SW 1271 (cell line): ENCODE measurements at places on chromosomes 13 and 19.

DNA sequence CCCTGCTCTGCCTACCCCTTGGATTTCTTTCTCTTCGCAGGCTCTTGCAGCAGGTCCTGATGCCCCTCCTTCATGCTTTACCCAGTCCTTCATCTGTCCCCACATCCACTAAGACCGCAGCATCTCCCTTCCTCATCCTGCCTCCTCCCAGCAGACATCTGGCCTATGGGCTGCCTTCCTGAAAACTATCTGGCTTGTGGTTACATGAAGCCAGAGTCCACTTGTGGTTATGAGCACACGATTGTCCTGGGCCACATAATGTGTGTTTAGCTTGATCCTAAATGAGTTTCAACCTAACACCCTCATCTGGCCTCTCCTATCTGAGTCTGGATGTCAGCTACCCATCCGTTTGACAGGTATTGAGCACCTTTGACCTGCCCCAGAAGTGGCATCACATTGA is 5.5 kb upstream of the ZNF175 start:
- DNase-seq, result no peak

DNA sequence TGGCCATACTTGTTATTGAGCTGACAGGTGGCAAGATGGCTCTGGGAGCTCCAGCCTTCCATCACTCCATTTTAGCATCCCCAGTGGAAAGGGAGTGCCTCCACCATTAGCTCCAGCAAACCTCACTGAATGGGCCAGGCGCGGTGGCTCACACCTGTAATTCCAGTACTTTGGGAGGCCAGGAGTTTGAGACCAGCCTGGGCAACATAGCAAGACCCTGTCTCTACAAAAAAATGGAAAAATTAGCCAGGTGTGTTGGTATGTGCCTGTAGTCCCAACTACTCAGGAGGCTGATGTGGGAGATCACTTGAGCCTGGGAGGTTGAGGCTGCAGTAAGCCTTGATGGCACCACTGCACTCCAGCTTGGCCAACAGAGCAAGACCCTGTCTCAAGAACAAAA is 86.2 kb downstream of the MAP4K1 start:
- no peak for DNase-seq

- DNase-seq, result no peak
These were observed 10.2 kb downstream of the MKNK2 start for GRCh38 chr19:2040647-2041432.

DNA sequence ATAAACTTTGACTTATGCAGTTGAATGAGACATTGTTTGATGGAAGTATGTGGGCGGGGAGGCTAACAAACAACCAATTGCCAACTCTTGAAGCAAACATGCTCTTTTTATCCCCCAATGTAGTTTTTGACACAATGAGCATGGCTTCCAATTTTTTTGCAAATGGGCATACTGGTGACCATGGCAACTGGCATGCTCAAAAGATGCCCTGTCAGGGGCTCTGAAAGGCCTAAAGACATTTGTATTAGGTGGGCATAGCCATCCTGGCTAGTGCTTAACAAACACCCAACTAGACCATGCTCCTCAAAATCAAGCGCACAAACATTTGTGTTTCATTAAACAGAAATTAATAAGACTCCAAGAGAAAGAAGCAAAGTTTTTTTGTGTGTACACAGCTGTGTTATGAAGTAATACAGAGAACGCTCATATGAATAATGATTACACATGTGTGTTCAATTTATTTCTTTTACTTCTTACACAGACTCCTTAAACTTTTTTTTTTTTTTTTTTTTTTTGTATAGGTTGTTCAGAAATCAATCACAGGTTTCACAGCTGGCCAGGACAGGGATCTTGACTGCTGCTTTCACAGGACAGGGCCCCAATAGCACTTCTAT is 95.6 kb downstream of the DLEU7 start:
- DNase-seq, result no peak

DNA sequence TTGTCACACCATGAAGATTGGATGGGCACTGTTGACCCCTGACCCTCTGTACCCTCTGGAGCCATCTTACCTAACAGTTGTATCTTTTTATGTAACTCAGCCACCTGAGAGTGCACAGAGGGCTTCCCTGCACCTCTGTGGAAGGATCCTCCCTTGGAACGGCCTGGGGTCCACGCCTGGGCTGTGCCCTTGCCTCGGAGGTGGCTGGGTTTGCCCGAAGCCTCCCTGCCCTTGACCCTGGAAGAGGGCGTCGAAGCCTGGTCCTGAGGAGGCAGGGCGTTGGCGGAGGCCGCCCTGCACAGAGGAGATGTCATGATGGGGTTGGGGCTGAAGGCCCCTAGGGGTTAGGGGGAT is 241 bp downstream of the ODAD3 start:
- no peak for DNase-seq

DNA sequence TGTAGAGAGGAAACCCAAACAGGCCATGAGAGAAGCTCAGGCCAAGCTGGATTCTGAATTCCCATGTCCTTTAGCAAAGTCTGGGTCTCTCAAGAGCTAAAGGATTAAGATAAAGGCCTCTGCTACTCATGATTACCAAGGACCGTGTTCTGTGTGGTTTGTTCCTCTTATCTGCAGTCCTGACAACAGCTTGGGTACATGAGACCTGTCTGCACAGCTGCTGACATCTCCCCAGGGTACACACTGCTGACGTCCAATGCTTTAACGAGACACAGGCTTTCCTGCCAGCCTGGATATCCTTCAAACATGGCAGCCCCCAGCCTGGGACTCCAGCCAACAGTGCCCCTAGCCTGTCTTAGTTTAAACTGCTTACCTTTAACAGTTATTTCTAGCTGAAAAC is 211.0 kb downstream of the SLC7A1 start:
- no peak for DNase-seq

GRCh38 chr13:46716821-46717220 is 80.1 kb downstream of the ESD start:
- DNase-seq, result no peak

DNA sequence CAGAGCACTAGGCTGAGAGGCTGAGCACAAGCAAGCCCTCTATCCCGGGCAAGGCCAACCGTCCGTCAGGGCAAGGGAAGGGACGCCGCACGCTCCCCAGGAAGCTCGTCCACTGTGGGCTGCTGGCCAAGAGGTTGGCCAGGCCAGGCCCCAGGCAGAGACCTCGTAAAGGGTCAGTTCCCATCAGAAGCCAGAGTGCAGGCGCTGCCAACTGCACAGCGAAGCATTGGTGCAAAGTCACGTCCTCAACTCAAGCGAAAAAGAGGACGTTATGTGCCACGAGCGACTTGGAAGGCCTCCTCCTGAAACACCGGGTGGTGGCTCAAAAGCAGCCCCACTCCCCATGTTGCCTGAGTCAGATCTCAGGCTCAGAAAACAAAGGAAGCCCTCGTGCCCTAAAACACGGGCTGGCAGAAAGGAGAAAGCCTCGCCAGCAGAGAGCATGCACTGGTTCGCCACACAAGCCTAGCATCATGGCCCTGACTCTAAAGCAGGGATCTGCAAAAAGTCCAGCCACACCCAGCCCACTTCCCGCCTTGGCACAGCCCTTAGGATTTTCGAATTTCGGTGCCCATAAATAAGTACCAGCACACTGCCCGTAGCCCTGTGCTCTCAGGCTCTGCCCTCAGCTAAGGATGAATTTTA is 4.7 kb downstream of the AKAP8 start:
- no peak for DNase-seq

DNA sequence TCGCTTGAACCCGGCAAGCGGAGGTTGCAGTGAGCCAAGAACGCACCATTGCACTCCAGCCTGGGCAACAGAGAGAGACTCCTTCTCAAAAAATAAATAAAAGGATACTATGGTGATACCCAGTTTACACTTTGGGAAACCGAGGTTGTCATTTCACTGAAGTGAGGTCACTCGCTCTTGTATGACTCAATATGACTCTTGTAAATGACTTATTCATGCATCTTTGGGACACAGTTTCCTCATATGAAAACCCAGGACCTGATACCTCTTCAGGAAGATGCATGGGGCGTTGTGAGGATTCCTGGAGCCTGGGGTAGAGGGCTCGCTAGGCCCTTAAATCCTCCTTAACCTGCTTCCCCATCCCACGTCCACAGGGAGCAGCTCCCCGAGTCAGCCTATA is 4.5 kb downstream of the PSMD8 start:
- DNase-seq, result no peak

- no peak for DNase-seq
These were observed 83.0 kb upstream of the FNDC3A start for GRCh38 chr13:48892688-48893075.

GRCh38 chr13:114106991-114107685 is 25.3 kb downstream of the RASA3 start:
- no peak for DNase-seq

DNA sequence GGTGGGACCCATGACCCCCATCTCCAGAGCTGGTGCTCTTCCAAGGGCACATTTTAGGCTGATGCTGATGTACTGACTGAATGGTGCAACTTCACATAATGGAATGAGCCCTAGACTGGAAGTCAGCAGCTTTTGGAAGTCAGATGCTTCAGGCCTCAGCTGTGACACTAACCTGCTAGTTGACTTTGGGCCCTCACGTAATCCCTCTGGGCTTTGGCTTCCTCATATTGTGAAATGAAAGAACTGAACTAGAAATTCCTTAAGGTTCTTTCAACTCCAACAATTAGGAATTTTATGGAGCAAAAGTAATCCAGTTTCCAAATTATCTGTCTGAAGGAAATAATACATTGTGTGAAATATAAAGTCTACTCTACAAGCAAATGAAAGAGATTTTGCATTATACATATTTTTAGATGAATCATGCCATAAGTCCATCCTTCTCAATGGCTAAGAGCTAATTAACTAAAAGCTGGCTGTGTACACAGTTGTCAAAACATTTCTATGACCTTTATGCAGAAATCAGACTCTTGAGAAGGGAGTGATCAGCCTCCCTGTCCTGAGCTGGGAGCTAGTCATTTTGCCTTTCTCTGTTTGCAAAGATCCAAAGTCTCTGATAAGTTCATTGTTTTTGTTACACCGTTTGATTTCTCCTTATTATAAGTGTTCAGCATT is 204.2 kb downstream of the DCLK1 start:
- DNase-seq, result no peak

DNA sequence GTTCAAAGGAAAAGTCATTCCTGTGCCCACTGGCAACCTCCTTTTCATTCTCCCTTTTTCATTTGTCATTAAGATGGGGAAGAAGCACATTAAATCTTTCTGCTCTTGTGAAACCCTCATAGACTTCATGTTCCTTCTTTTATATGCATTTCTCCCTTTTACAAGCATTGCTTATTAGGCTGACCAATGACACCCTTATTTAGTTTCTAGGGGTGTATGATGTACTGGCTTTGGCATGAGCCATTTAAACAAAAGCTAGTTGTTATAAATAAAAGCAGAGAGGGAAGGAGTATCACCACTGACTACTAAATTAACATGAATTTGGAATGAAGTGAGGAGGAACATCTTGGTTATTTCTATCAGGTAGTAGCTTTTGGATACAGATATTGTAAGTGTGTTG is 68.2 kb upstream of the PCDH9 start:
- DNase-seq, result no peak

GRCh38 chr13:102680842-102681740 is 13.8 kb downstream of the METTL21C start:
- DNase-seq, result no peak

- DNase-seq, result no peak
These were observed 101.2 kb downstream of the SPRY2 start for GRCh38 chr13:80239571-80240255.

DNA sequence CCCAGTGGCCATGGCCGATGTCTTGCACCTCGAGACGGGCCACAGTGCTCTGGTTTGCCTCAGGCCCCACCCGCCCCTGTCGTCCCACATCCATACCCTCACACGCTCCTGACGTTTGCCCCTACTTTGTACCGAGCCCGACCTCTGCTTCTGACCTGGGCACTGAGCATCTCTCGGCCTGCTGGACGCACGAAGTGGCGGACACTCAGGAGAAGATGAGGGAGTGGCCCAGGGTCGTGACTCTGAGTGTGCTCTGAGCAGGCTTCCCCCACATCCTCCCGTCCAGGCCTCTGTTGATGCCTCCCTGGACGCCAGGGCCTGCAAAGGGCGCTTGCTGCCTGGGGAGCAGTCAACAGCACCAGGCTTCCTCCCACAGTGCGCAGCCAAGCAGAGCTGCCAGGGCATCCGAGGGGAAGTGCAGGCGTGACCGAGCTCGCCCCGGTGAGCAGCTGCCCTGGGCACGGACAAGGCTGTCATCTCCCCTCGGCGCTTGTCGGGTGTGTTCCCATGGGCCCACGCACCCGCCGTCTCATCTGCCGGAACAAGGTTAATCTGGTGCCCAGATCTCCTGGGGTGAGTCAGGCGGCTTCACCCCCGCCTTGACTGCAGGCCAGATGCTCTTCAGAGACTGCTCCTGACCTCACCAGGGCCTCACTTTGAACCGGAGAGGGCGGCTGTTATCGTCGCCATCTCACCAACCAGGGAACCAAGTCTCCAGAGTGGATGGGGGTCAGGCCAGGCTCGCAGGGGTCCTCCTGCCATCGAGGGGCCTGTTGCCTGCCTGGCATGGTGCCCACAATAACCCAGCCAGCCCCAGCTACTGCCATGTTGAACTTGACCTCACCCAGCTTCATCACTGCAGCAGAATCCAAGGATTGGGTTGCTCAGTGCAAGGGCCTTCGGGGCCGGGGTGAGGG is 27.2 kb downstream of the COMP start:
- DNase-seq, result no peak

- no peak for DNase-seq
These were observed 14.7 kb upstream of the PARP4 start for GRCh38 chr13:24527266-24527775.

GRCh38 chr19:28429356-28429755 is 783.6 kb downstream of the UQCRFS1 start:
- DNase-seq, result no peak

DNA sequence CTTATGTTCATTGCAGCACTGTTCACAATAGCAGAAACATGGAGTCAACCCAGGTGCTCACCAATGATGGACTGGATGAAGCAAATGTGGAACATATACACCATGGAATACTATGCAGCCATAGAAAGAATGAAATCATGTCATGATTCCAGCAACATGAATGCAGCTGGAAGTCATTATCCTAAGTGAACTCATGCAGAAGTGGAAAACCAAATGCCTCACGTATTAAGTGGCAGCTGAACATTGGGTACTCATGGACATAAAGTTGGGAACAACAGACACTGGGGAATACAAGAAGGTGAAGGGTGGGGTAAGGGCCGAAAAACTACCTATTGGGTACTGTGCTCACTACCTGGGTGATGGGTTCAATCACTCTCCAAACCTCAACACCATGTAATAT is 915.9 kb downstream of the UQCRFS1 start:
- DNase-seq, result no peak

DNA sequence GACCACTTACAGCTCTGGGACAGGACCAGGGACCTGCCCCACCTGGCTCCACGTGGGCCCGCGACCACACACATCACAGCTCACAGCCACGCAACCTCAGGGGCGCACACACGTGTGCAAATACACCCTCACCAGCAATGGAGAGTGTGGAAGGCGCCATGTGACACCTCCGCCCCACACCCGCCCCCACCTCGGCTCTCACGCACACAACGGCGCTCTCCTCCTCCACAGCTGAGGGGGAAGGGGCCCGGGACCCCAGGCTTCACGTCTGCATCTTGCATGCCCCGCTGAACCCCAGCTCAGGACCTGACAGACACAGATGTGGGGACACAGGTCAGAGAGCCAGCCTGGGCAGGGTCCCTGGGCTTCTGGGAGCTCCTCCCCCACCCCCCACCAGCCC is 6.4 kb upstream of the SHISA7 start:
- no peak for DNase-seq

GRCh38 chr13:26558074-26558805 is 757 bp downstream of the WASF3 start:
- DNase-seq, result no peak

- no peak for DNase-seq
These were observed 13.3 kb downstream of the USP12 start for GRCh38 chr13:27158335-27158734.
